ENCODE measurements at places on chromosomes 6 and 20.
A peak's percentile ranks its signal among the peaks of the same experiment; 100 is the strongest.

GRCh38 chr6:96934087-96934486 lies 9.6 kb downstream of the KLHL32 start:
- no peak overlapping the region for H3K4me3 ChIP-seq
- H3K27ac ChIP-seq, result no peak overlapping the region
- H3K4me1 ChIP-seq, result no peaks in the 10 kb centered on the region

- H3K4me1 ChIP-seq, result peaks cover 3% of the 10 kb centered on the region
- peak overlapping the region; percentile 63 for H3K4me3 ChIP-seq
- no peak for DNase-seq
- H3K36me3 ChIP-seq, result no peaks in the 10 kb centered on the region
Measured at GRCh38 chr6:3849681-3850450, 693 bp downstream of the FAM50B start.

DNA sequence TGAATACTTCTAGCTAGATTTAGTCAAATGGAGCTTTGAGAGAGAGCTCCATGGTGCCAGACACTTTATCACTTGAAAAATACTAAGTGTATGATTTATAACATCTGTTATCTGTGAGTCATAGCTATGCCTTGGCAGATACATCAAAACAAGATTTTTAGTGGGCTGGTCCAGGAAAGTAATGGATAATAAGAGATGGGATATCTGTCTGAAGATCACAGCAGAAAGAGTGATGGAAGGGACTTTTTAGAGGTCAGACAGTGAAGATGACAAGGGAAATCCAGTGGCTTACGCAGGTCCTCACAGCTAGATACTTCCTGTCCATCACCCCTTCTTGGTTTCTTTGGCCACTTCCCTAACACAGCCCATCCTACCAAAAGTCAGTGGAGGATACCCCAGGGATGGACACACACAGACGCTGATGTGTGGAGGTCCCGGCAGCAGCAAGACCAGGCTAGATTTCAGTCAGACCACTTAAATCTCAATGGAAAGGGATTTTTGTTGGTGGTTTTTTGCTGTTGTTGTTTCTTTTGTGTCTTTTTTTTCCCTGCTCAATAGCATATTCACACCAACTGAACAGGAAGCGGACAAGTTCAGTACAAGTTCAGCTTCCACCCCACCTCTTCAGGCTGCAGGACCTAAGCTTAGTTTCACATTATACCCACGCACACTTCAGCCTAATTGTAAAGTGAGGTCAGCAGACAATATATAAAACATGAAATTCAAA lies 209.3 kb downstream of the ALDH8A1 start:
- no peak for DNase-seq
- no peaks in the 10 kb centered on the region for H3K4me1 ChIP-seq
- H3K4me3 ChIP-seq, result no peak overlapping the region
- H3K27me3 ChIP-seq, result no peaks in the 10 kb centered on the region

DNA sequence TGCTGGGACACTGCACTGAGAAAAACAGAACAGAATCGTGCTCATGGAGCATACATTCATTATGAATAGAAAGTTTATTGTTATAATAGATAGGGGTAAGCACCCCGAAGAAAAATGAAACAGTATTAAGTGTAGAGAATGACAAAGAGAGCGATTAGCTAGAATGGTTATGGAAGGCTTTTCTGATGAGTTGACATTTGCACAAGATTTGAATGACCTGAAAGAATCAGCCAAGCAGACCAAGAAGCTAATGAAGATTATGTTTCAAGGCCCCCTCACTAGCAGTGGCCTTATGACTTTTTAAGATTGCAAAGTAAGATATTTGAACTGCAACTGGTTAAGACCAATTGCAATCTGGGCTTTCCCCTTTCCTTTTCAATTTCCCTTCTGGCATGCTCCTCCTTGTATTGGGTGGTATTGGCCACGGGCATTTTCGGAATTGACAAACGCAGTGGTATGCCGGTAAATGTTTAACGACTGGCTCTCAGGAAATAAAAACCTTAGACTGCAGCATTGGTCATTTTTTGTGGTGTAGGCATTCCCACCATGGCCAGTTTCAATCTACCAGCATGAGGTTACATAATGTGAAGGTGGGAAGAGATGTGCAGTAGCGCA lies 120.0 kb upstream of the CITED2 start:
- H3K4me1 ChIP-seq, result no peaks in the 10 kb centered on the region
- no peak overlapping the region for H3K27ac ChIP-seq
- DNase-seq, result no peak
- H3K36me3 ChIP-seq, result no peaks in the 10 kb centered on the region
- no peaks in the 10 kb centered on the region for H3K27me3 ChIP-seq

GRCh38 chr6:130557481-130558112 lies 191.8 kb downstream of the TMEM200A start:
- DNase-seq, result no peak
- no peak overlapping the region for H3K27ac ChIP-seq
- no peaks in the 10 kb centered on the region for H3K27me3 ChIP-seq

DNA sequence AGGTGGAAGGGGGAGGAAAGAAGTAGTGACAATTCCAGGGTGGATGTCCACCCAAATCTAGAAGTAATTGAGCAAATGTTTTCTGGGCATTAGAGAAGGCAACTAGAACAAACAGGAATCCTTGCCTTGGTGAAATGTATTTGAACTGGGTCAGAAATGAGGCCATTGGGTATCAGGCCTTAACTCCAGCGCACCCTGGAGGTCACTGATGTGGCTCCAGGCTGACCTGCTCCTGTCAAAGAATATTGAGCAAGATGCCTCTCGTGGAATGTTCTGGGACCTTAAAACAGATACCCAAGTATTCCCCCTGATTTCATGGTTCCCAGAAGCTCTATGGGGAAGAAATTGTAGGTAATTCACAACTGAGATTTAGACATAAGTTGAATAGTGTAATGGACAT lies 6.9 kb downstream of the HLA-DPB1 start:
- no peak overlapping the region for H3K27ac ChIP-seq
- H3K4me3 ChIP-seq, result no peak overlapping the region
- no peak for DNase-seq

- H3K4me3 ChIP-seq, result no peak overlapping the region
- no peak for DNase-seq
- no peaks in the 10 kb centered on the region for H3K36me3 ChIP-seq
- H3K4me1 ChIP-seq, result no peaks in the 10 kb centered on the region
Measured at GRCh38 chr20:40294175-40294574, 394.9 kb downstream of the MAFB start.

GRCh38 chr6:119446609-119447008 lies 97.0 kb upstream of the MAN1A1 start:
- H3K27me3 ChIP-seq, result no peaks in the 10 kb centered on the region
- no peaks in the 10 kb centered on the region for H3K36me3 ChIP-seq
- H3K4me1 ChIP-seq, result no peaks in the 10 kb centered on the region
- H3K27ac ChIP-seq, result no peak overlapping the region
- no peak overlapping the region for H3K4me3 ChIP-seq
